Peyer's patch (tissue), 4 donors: ENCODE measurements at places on chromosomes 1 and 21. TPM values are rescaled to one million over a fixed set of nuclear protein-coding genes. Genes with fewer than 3 reads are reported as not detected.

DNA sequence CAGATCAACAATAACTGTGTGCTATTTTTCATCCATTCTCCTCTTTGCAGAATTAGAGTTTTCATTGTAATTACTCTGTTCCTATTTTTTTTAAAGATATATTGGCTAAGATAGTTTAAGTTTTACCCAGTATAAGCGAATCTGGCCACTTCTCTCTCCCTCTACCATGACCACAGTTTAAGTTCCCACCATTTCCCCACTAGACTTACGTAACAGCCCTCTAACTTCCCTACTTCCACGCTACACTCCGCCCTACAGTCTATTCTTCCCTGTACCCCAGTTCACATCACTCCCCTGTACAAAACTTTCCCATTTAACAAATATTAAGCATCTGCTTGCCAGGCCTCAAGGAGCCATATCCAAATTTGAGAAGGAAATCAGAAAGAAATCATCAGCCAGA is 16.5 kb downstream of the CTSK start:
- H3K4me3 ChIP-seq = no peak overlapping the region
- H3K27me3 ChIP-seq = no peaks in the 10 kb centered on the region
- H3K36me3 ChIP-seq = peaks cover 15% of the 10 kb centered on the region
- no peak overlapping the region for H3K27ac ChIP-seq

DNA sequence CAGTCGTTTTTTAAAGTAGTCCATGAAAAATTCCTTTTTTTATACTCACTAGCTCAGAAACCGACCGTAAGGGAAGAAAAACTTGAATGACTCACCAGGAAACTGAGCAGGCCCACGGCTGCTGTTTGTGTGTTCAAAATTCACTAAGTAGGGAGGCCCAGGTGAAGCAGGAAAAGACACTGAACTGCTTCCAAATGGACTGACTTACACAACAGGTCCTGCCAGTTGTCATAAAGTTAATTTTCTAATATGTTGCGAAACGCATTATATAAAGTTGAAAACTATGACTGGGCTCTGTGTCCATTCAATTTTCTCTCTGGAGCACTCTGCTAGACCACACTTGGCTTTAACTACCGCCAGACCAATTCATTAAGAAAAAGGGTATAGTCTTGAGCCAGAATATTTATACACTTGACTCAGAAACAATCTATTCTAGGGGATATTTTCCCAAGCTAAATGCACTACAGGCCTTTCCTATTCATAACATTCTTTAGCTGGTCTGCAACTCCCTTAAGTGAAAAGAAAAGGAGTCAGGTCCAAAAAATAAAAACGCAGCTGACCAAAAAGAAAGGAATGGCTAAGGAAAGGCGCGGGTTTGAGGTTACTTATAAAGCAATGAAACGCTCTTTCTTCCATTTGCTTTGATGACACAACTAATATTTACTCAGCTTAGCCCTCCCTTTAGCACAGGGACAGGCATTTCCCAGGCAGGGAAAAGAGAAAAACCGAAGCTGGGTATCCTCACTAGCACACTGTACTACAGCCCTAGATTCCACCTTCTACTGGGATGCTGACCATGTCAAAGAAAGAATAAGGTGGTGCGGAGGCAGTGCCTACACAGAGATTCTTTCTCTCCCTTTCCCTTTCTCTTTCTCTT is 306.3 kb upstream of the ESRRG start:
- H3K36me3 ChIP-seq = no peaks in the 10 kb centered on the region
- H3K27ac ChIP-seq = no peak overlapping the region
- DNase-seq = peak; percentile 62
- no peaks in the 10 kb centered on the region for H3K4me1 ChIP-seq
- no peaks in the 10 kb centered on the region for H3K27me3 ChIP-seq
- H3K4me3 ChIP-seq = no peak overlapping the region

DNA sequence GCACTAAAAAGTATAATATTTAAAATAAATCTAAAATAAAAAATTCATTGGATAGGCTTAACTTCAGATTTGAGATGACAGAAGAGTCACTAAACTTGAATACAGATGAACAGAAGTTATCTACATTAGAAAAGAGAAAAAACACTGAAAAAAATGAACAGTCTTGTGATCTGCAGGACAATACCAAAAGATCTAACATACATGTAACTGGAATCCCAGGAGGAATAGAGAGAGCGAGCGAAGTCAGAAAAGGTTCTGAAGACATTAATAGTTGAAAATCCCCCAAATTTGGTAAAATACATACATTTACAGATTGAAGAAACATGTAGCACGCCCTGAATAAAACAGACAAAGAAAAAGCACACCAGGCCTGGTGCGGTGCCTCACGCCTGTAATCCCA is 21.2 kb downstream of the B3GALNT2 start:
- no peak for DNase-seq
- H3K36me3 ChIP-seq = no peaks in the 10 kb centered on the region
- no peaks in the 10 kb centered on the region for H3K27me3 ChIP-seq
- no peak overlapping the region for H3K27ac ChIP-seq
- H3K4me3 ChIP-seq = no peak overlapping the region

GRCh38 chr1:172154551-172154950 is 265.9 kb upstream of the C1orf105 start:
- H3K27ac ChIP-seq = no peak overlapping the region
- DNase-seq = no peak
- H3K4me1 ChIP-seq = no peaks in the 10 kb centered on the region
- no peak overlapping the region for H3K4me3 ChIP-seq

DNA sequence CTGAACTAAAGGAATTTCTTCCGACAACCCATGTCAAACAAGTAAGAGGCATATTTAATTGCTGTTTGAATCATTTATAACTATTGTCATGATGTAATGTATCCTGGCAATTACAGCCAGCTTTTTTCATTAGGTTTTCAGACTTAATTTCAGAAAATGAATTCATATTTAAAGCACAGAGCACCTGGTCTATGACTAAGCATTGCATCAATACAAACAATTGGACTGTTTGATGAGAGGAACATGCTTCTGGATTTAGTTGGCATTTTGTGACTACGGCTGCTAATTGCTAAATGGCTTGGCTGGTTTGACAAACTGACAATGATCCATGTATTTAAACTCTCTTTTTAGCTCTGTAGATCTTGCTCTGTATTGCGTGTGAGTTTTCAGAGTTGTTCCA is 853.4 kb downstream of the NCAM2 start:
- no peak for DNase-seq
- H3K36me3 ChIP-seq = no peaks in the 10 kb centered on the region
- H3K27me3 ChIP-seq = no peaks in the 10 kb centered on the region
- no peak overlapping the region for H3K4me3 ChIP-seq
- no peak overlapping the region for H3K27ac ChIP-seq

GRCh38 chr1:3442331-3442730 is 12.1 kb upstream of the ARHGEF16 start:
- H3K27ac ChIP-seq = no peak overlapping the region
- H3K4me3 ChIP-seq = no peak overlapping the region
- no peaks in the 10 kb centered on the region for H3K36me3 ChIP-seq
- no peaks in the 10 kb centered on the region for H3K4me1 ChIP-seq
- no peaks in the 10 kb centered on the region for H3K27me3 ChIP-seq
- no peak for DNase-seq

Gene DYNLT5
- 0.88 TPM for total RNA-seq

Gene ZNF683
- not detected for total RNA-seq

Gene MNDA
- total RNA-seq = 0.94 TPM

Gene MYOG
- not detected for total RNA-seq

Gene RNU1-4
- under 0.01 TPM for total RNA-seq

Gene SLAMF9
- total RNA-seq = not detected
